ENCODE measurements at places on chromosomes 3 and 15.
A peak's percentile ranks its signal among the peaks of the same experiment; 100 is the strongest.

DNA sequence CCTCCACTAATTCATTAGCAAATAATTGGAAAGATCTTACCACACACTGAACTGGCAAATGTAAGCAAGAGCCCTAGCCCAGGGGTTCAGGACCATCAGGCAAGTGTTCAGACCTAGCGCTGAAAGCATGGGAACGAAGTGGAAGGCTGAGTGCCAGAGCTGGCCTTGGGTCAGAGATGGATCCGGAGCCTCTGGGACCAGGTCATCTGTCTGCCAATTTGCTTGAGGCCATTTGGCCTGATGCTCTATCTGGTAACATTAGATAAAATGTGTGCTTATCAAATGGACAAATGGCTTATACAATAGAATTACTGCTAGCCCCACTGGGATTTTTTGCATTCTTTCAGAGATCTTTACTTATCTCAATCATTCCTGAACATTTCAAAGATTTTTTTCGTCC is 1.4 kb upstream of the TMC3 start:
- no peak for DNase-seq

- no peak for DNase-seq
These were observed 8.4 kb downstream of the ABHD2 start for GRCh38 chr15:89096664-89097063.

DNA sequence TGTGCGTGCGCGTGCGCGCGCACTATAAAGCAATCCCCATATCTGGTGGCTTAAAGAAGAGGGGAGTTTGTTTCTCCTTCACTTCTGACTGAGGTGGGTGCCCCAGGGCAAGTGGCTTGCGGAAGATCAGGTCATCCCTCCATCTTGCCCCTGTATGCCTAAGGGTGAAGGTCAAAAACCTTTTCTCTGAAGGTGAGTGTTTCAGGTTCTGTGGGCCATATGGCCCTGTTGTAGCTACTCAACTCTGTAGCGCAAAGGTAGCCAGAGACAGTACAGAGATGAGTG is 5.5 kb downstream of the ABTB1 start:
- DNase-seq, result no peak

DNA sequence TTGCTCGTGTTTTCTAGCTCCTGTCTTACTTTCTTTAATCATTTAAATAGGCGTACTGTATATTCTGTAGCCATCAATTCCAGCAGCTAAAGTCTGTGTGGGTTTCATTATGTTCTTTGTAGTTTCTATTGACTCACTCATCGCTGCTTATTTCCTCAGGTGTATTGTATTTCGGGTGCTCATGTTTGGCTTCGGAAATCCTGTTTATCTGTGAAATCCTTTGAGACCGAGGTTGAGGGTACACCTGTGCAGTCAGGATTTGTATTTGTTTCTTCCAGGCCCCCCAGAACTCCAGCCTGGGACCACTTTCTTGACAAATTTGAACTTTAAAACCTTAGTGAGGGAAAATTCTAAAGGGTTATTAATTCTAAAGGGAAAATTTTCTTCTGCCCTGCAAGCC is 2.0 kb upstream of the PAK2 start:
- DNase-seq, result no peak

GRCh38 chr3:83523470-83524073 is 1435.2 kb upstream of the CADM2 start:
- DNase-seq, result no peak

GRCh38 chr3:188348435-188349244 is 194.7 kb downstream of the LPP start:
- DNase-seq, result no peak

DNA sequence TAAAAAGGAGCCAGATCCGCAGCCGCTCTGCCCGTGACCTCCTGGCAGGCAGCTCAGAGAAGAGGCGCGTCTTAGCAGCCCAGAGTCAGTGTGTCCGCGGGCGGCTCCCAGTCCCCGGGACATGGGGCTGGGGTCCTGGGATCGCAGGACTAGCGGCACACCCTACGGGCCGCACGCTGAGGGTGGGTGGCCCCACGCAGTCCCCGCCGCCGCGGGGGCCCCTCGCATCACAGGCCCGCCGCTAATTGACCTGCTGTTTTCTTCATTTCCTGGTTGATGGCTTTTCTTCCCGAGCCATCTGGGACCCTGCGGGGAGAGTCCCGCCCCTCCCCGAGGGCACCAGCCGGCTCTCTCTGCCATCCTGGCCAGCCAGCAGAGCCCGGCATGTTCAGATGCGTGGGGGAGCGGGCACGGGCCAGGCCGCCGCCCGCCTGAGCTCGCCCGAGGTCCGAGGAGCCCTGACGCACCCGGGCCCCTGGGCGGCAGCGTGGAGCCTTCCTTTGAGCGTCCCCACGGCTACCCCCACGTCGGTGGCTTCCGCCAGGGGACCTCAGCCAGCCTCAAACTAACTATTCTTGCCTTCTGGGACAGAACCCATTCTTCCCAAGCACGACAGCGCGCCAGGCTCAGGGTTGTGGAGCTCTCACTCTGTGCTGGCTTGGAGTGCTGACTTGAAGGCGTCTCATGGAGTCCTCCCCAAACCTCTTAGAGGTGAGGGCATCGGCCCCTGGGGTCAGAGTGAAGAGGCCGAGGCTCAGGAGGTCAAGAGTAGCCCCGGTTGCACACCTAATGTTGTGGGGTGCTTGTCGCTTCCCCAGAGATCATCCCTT is 34.6 kb upstream of the CACNA2D3 start:
- no peak for DNase-seq

DNA sequence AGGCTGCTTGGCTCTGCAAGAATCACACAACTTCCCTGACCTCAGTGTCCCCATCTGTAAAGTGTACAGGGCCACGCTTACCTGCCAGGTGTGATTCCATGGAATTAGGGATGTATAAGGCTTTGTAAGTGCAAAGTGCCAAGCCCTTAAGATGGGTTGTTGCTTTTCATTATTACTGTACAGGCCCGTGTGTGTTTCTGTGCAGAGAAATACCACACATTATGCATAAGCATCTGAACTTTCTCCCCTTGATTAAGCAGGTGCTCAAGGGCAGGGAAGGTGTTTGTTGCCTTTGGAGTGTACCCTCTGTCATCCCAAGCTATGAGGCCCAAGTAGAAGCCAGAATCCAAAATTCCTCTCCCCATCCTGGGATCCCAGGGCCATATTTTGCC is 13.6 kb upstream of the HRH1 start:
- DNase-seq, result no peak

DNA sequence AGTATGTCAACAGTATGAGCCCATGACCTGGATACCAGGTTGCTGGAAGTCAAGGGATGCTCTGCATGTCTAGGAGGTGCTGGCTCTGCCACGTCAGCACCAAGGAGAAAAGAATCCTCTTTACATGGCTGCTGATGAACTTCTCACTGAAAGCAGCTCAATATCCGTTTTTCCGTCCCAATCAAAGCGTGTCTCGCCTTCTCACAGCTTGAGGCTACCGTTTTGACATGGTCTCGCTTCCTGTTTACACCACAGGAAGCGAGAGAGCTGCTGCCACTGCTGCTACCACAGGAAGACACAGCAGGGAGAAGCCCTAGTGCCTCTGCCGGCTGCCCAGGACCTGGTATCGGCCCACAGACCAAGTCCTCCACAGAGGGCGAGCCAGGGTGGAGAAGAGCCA is 27.3 kb downstream of the STARD5 start:
- DNase-seq, result peak; percentile 81

GRCh38 chr3:14592390-14592789 is 52.2 kb upstream of the GRIP2 start:
- DNase-seq, result no peak

DNA sequence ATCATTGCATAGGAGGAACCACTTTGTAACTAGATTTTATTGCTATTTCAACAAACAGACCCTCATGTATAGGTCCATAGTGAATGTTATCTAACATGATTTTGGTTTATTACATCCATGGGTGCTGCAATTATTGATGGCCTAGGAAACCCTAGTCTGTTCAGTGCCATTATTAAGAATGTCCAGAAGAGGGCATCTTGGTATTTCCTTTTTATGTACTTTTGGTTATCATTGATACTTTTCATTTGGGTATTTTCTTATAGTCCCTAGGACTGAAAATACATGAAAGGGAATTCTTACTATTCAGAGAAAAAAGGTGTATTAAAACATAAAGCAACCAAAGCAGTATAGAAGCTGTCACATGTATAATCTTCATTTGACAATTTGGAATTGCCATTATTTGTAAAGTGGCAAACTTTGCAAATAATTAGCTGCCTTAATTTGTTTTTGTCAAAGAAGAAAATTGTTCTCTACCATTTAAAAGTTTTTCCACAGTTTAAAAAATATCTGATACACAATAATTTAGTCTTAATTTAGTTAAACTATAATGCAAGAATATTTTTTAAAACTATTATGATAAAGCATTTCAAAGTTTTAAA is 48.7 kb downstream of the CNOT10 start:
- peak; percentile 27 for DNase-seq

DNA sequence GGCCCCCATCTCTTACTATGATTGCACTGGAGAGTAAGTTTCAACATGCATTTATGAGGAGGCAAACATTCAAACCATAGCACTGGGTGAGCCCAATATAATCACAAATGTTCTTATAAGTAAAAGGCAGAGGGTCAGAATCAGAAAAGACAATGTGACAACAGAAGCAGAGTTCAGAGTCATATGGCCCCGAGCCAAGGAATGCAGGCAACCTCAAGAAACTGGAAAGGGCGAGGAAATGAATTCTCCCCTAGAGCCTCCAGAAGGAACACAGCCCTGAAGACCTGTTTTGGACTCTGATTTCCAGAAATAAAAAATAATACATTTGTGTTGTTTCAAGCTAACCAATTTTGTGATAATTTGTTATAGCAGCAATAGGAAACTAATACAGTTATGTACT is 81.3 kb upstream of the ABI3BP start:
- DNase-seq, result no peak

DNA sequence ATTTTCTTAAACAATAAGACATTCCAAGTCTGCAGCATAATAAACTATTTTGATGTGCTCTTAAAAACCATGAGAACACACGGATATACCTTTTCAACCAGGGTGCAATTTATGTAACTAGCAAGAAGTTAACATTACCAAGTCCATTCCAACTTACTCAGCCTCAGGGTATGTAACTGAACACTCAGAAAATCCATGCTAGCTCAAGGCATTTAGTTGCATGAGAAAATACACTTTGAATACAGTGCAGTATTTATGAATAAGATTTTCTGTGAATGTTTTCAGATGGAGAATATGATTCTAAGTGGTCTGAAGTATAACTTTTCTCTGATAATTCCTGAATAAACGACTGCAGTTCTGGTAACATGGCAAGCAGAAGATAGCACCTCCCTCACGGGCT is 124.3 kb downstream of the SNRK start:
- DNase-seq, result no peak

DNA sequence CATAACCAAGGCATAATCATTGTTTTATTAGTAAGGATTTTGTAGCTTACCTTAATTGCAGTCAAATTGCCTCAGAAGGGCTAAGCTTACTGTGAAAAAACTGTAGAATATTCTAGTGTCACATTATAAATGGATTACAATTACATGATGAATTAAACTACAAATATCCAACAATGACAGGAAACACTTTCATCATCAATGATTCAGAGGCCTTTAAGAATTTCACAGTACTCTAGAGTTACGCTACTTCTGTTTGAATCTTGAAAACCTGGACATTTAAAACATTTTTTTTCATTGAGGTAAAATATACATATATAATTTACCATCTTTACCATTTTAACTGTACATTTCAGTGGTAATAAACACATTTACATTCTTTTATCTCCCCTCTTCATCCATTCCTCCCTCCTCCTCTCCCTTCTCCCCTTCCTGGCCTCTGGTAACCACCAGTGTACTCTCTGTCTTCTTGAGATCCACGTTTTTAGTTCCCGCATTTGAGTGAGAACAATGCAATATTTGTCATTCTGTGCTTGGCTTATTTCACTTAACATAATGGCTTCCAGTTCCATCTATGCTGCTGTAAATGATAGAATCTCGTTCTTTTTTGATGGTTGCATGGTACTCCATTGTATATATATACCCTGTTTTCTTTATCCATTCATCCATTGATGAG is 54.7 kb downstream of the GJD2 start:
- no peak for DNase-seq

DNA sequence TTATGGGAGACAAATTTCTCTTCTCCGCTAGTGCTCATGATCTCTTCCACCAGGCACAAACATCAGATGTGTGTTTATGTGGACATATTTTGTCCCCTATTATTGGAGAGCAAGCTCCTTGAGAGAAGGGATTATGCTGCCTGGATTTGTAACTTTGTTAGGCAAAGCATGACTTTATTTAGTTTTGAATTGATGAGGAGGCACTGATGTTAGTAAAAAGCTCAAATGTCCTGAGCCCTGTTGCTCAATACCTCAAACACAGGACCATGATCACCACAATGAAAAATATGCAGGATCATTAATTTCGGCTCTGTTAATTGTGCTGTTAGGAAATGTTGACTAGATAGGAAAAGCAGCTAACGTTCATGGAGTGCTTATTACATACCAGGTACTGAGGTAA is 29.1 kb downstream of the SCG5 start:
- DNase-seq, result no peak

GRCh38 chr15:39624806-39625205 is 43.9 kb downstream of the THBS1 start:
- peak; percentile 85 for DNase-seq

- no peak for DNase-seq
These were observed 159.5 kb downstream of the SQOR start for GRCh38 chr15:45794304-45794703.

DNA sequence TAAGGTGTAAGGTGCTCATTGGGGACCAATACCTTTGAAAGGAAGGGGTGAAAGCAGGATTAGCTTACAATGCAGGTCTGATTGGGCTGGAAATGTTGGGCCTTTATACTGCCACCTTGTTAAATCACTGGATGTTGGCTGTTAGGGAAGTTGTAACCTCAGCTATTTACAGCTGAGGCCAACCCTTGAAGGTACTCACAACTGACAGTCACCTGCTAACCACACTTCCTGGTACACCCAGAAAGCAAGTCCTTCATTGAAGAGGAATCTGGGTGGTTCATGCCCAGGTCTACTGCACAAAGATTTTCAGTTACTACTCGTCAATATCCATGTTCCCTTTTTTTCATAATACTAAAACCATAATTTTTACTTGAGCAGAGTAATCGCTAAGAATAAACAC is 65.4 kb upstream of the CLDN18 start:
- DNase-seq, result no peak

DNA sequence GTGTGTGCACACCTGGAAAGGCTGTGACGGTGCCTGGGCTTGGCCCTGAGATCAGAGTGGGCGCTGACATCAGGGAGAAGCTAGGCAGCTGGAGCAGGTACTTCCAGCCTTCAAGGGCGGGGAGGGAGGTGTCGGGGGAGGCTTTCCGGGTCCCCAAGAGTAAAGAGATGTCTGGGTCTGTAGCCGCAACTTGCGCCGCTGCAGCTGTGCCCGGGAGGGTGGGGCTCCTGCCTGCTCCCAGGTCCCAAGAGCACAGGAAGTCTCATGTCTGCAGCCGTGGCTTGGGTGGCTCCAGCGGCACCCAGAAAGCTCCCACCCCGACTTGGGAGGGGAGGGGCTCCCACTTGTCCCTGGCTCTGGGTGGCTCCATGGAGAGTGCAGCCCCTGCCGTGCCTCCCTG is 103.2 kb upstream of the BNIP2 start:
- peak; percentile 30 for DNase-seq

GRCh38 chr3:172323894-172324610 is 124.2 kb downstream of the GHSR start:
- DNase-seq, result no peak

- DNase-seq, result no peak
These were observed 47.2 kb upstream of the KY start for GRCh38 chr3:134697830-134698689.
